ENCODE measurements at places on chromosomes 1 and 21.

DNA sequence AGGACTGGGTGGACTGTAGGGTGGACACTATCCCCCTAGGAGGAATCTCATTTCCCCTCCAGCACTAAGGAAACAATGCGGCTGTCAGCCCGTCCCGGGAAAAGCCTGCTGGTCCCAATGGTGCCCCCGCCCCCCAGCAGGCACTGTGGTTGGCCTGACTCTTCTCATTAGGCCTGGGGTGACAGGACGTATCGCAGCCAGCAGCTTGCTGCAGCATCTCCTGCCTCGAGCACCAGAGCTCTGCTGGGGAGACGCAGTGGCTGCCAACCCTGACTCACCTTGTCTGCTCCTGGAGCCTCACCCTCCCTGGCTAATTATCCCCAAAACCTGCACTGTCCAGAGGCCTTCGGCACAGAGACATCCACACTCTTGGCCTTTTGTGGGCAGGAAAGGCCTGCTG, 115.1 kb upstream of the GJB5 start:
- DNase-seq, result no peak

DNA sequence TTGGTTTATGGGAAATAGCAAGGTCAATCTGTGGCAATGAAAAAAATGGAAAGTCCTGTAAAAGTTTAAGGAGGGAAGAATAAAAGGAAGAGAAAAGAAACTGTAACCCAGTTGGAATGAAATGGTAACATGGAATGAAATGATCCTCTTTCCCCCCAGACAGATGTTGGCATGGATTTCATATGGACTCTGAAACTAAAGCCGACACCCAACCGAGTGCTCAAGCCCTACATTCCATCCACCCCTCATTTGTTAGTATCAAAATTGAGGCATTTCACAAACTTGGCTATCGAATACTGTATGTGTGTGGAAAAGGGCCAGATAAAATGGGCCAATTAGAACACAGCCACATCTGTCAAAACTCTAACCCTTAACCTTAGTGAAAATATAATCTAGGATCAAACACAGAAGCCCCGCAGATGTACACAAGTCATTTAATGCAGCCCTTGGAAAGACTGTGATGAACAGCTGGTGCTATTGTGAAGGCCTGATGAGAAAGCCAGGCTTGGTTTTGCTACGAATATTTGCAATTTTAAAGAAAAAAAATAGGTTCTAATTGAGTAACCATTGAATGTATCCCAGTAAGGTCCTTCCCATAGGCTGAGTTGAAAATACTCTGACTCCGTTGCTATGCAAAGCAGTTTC, 72.6 kb upstream of the RGL1 start:
- DNase-seq, result no peak

DNA sequence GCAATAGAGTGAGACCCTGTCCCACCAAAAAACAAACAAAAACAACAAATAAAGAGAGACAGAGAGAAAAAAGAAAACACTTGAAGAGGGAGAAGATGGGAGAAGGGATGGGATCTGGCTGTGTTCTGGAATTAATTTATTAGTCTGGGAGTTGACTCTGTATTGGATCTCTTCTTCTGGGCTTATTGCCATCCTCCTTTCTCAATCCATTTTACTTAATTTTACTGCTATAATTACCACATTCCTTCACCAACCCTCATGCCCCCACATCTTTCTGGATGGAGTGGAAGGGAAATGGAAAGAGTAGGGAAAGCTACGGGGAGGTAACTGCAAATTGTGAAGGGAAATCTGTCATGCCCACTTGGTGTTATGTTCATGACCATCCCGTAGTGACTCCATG, 42.9 kb downstream of the FMN2 start:
- no peak for DNase-seq

DNA sequence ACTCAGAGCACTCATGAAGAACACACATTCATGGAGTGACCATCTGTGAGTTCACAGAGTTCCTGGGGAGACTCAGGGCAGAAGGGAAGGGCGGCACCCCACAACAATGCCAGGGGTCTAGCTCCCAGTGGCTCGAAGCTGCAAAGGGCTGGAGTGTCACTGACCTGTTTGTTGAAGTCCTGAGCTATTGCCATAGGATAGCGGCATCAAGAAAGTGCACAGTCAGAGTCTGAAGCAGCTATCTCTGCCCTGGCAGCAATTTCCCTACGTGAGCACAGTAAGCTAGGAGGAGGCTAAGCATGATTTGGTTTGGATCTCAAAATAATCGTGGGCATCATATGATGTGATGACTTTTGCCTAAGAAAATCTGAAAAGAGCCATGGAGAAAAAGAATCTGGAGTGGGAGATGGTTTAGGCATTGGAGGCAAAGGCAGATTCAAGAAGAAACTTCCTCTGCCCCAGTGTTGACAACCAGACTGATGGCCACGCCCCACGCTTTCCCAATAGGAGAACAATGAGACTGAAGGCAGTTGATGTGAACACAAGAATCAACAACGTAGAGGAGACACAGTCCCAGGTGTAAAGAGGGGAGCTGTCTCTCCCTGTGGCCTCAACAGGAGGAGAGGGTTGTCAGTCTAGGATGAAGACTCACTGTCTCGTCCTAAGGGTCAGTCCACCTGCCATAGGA, 100.0 kb upstream of the SLC25A33 start:
- DNase-seq, result no peak

GRCh38 chr1:155932081-155932480, 2.1 kb downstream of the KHDC4 start:
- DNase-seq, result no peak

DNA sequence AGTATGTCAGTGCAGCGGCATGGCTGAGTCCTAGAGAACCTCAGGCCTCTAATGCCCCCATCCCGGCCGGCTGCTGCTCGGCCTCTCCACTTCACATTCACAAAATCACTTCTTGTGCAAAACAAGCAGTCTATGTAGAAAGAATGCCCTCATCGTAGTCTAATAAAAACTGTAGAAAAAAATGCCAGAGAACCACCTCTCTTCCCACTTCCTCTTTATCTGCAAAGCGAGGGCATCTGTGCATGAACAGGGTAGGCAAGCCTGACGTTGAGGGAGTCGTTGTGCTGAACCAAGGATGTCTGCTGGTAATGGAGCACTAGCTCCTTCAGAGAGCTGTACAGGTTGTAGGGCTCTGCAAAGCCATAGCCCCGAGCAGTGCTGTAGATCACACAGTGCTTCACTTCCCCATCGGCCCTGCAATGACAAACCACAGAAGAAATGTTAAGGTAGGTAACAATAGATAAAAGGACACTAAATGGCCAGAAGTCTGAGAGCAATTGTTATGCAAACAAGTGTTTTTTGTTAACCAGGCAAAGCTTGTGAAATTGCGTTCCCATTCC, 88.9 kb downstream of the PIK3R3 start:
- no peak for DNase-seq

DNA sequence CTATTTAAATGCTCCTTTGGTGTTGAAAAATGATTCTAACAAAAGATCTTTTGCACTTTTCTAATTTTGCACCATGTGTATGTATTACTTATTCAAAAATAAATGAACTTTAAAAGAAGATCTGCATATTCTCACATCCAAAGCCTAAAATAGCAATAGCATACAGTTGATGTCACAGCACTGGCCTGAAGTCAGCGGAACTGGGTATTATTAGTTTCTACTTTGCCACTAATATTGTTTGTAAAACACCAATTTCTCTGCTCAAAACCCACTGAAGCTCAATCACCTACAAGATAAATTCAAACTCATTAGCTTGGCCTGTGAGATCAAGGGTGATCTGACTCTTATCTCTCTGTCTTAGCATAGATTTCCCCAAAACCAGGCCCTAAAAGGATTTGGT, 34.5 kb upstream of the BCAR3 start:
- no peak for DNase-seq

DNA sequence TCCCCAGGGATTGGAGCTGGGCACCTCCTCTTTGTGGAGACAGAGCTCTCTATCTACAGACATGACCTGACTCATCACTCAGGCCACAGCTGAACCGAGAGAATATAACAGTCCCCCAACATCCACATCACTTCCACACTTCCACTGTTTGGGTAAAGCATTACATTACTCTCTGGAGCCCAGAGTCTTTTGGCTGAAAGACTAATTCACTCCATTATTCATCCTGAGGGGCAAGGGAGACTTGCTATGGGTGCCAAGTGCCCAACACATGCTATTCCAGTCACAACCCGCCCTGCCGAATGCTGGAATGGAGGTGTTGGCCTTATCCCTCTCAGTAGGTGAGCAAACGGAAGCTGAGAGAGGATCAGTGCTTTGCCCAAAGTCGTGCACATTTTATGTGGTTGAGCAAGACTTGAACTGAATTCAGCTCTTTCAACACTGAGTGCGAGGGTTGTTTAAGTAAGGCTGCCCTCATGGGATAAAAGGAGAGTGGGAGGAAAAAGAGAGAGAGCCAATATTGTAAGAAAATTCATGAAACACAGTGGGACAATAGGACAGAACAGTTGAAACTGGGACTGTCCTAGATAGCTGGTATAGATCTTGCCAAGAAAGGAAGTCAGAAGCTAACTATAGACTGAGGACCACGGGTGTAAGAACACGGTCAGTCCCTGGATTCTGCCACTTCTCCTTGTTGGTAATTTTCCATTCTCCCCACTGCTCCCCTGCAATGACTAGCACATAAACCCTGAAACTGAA, 13.5 kb upstream of the CHI3L1 start:
- DNase-seq, result no peak

DNA sequence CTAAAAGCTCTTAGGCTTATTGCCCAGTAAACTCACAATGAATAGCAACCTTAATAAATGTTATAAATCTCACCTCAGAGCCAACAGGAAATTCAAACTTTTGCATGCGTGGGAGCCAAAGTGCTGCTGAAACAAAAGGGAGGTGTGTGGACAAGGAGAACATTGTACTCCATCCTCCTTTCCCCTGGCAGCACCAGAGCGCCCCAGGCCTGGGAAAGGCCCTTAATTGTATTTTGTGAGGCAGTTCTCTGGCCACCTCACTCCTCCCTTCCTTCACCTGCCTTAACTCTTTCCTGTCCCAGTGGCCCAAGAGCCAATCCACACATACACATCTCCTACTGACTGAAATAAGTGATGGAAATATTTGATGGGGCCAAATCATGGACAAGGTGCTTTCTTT, 648.5 kb downstream of the LMO4 start:
- no peak for DNase-seq

DNA sequence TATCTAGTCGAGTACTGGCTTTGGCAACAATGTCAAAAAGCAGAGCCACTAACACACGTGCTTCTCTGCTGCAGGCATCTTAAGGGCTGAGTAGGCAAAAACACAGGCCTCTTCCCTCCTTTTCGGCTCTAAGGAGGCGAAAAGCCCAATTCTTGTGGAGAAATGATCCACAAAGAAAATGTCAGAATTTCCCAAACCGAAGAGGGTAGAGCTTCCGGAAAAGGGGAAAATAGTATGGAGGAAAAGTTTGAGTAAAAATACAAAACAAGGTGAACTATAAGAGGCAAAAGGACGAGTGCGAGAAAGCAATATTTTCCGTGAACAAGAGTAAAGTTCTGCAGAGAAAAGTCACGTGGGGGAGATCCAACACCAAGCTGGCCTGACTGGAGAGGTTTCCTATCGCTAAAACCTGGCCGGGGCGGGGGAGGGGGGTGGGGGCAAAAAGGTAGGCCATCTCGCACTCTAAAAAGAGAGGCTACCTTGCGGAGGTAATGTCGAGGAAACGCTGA, 551 bp downstream of the ZRANB2 start:
- no peak for DNase-seq

DNA sequence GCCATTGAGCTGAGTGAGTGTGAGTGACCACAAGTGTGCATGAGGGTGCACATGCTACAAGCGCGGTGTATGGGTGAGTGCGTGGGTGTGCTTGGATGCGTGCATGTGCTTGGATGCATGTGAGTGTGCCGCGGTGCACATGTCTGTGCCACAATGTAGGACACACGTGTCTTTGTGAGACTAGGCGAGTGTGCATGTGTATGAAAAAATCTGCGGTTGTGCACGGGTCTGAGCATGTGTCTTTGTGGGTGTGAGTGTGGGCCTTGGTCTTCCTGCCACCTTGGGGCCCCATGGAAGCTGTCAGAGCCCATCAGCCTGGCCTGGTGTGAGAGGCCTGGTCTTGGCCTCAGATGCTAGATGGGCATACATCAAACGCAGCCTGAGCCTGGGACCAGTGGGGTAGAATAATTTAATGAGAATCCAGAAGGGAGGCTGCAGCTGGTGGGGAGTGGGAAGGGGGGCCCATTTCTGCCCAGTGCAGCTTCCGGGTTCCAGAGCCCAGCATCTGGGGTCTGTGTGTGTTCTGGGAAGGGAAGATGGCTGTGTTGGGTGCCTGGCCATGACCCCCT, 103.9 kb upstream of the SLC2A1 start:
- no peak for DNase-seq

DNA sequence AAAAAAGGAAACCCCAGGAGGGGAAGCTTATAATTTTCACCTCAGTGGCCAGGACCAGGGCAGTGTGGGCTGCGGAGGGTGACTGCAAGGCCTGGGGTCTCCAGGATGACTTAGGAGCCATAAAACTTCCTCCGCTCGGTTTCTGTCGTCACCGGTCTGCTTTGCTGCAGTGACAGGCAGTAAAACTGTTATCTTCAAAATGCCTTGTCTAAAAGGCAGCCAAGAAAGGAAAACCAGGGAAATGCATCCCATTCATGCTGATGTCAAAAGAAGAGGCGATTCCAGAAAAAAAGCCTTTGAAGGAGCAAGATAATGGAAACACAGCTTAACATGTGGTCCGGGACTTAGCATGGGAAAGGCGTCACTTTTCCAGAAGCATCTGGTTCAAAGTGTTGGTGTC, 42.0 kb downstream of the COL6A1 start:
- no peak for DNase-seq

DNA sequence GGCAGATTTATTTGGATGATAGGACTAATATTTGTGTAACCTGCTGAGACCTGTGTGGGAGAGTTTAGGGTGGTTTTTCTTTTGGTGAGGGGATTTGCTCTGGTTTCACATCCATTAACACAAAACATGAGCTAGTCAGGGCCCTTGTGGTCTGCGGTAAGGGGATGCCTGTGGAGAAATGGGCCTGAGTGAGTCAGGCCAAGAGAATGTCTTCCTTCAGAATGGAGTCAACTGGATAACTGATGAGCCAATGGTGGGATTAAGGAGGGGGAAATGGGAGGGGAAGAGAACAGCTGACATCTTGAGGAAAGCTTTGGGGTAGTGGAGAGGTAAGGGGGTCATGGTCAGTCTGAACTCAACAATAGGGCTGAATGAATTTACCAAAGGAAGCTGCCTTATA, 13.9 kb downstream of the WNT2B start:
- no peak for DNase-seq

- DNase-seq, result no peak
These were observed 257.0 kb upstream of the TMEM51 start for GRCh38 chr1:14896381-14897079.

- DNase-seq, result peak; percentile 56
These were observed at the start of gene FAM89A for GRCh38 chr1:231040019-231040799. FAM89A (minus strand) TSS chr1:231040254; CDS start chr1:231040211, 43 bp downstream.

GRCh38 chr1:30123896-30124295, 599.5 kb downstream of the MATN1 start:
- DNase-seq, result no peak
